ENCODE measurements at places on chromosomes 12 and 14.

- no peak for DNase-seq
These were observed 19.3 kb downstream of the ZNF641 start for GRCh38 chr12:48331399-48331798.

DNA sequence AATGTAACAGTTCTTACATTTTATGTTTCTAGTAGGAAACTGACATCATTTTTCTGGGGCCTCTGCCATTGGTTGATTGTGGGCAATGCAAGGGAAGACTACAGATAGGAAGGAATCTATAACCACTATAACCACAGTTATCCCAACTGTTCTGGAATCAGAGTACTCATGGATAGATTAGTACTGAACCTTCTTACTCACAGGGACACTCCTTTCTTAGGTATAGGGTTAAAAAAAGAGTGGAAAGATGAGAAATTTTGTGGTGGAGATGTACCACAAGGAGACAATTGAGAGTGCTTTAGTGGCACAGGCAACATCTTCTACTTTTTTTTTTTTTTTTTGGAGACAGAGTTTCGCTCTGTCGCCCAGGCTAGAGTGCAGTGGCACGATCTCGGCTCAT, 21.0 kb downstream of the TMEM116 start:
- DNase-seq = no peak

DNA sequence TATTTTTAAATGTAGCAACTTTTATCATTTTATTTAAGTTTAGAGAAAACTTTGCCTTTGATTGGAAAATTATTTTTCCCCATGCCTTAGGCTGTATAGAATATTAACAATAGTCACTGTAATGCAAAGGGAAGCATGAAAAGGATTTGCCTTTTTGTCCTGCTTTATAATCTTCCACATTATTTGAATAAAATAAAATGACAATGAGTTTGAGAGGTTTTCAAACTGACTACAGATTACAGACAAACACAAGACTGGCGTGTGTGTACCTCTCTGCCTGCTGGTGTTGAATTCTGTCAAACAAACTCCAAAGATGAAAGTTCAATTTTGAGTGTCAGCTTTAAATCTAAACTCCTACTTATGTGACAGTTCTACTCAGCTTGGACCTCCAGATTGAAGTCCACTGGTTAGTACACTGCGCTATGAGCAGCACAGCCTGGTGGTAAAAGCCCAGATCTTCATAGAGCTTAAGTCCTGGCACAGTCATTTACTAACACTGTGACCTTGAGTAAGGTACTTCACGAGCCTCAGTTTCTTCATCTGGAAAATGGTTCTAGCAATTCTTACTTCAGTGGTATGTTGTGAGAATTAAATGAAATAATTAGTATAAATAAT, 98.3 kb upstream of the CPNE8 start:
- DNase-seq = no peak

DNA sequence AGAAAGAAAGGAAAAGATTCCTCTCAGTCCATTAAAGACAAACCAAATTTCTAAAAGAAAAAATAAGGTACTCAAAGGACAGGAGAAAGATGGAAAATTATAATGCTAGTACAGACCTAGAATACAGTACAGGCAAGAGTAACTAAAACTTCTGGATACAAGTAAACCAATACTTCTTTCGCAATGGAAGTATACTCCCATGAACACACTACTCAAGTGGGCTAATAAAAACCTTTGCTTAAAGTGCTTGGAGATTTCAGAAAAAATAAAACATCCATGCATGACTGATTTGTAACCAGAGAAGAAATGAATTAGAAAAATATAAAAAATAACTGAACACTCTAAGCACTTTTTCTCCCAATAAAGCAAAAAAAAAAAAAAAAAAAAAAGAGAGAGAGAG, 3.5 kb downstream of the ZBTB25 start:
- no peak for DNase-seq

GRCh38 chr14:54889919-54890318, 12.7 kb downstream of the GCH1 start:
- DNase-seq = no peak

DNA sequence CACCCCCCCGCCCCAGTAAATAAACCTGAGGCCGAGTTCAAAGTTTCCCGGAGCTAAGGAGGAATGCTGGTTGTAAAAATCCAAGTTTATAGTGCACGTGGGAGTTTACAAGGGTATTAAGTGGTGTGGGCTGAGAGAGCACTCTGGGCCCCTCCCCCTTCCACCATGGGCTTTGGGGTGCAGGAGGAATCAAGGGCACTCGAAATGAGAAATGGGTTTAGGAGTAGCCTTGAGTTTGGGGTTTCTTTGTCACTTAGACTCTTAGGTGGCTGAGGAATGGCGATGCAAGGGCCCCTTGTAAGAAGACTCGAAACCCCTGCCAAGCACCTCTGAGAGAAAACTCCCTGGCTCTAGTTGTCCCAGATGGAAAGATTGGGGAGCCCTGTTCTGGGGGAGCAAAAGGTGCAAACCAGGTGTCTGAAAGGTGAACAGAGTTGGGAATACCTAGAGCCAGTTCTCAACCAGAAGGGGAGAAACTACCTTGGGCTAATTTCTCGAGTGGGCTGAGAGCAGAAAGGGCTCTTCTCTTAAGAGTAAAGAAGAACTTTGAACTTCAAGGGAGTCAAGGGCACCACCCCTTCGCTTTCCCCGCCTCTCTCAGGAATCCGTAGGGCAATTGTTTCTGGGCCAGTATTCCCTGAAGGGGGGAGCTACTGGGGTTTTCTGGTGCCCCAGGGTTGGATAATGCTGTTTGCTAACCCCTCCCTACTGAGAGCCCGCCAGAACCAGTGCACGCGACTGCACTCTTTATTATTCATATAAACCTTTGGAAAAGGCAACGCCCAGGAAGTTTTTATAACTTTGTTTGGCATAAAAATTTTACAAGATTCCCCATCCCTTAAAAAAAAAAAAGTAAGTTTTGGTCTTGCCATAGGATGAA, 4.0 kb upstream of the HOTAIR start:
- no peak for DNase-seq

DNA sequence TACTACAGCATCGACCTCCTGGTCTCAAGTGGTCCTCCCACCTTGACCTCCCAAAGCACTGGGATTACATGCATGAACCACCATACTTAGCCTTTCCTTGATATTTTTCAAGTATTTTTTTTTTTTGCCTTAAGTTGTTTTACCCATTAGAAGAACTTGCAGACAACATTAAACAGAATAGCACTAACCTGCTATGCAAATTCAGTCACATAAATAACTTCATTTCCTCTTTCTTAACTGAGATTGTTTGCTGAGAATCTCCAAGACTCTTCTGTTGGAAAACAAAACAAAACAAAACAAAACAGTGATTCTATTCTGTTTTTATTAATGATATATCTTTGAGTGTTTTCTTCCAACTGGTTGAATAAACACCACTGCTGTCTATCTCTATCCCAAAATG, 115.9 kb upstream of the IFNG-AS1 start:
- DNase-seq = no peak

DNA sequence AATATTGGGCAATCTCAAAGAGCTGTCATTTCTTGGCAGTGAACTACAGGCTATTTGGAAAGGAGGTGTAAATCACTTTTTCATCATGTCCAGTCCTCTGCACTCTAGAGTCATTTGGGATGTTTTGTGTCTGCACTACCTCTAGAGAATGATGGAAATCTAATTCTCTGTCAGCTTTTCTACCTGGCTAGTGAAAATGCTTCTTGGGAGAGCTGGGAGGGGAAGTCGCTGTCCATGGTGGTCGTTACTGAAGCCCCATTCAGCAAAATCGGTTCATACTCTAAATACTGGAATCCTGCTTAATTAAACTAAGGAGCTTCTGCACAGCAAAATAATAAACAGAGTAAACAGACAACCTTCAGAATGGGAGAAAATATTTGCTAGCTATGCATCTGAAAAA, 251.8 kb downstream of the APAF1 start:
- DNase-seq = peak; percentile 37
